Ecto neural progenitor cell (in vitro differentiated cells): ENCODE measurements at places on chromosomes 12 and 14.
A peak's percentile ranks its signal among the peaks of the same experiment; 100 is the strongest.

DNA sequence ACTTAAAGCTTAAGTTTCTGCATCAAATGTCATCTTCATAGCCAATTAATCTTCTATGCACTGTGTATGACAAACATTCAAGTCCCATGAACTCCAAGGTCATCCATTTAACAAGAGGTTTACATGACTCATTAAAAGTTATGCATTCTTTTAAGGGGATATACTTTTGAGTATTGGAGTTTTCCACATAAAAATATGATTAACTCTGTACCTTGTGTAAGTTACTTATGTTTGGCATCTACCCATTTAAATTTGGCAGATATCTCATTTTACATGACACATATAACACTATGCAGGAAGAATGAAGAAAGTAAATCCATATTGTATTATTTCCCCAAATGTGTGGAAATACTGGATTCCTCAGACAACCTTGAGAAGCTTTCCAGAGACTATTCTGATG is 240.2 kb downstream of the PAX9 start:
- DNase-seq = no peak

DNA sequence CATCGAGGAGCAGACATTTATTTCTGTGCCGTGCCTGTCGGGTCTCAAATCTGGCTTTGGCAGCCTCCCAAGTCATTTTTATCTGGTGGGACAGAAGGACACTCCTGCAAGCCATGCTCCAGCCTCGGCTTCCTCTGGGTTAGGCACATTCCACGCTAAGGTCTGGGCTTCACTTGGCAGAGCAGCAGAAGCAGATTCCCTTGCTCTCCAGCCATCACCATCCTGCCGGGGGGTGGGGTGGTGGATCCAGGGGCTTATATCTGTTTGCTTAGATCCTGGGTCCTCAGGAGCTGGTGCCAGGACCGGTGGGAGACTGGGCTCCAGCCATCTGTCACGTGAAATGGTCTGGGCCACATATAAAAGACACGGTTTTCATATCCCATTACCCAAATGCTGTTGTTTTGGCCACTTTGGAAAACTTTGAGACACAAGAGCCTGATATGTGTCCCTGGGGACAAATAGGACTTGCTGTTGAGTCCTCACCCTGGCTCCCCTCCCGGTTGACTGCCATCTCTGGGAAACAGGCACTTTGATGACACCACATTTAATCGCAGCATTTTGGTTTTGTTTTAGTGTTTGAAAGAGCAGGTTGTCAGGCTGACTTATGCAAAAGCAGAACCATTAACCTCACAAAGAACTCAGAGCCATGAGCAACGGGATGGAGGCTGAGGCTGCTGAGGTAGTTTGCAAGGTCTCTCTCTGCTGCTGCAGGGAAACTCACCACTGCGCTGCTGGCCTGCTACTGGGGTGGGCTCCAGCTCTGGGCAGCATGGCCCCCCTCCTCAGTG is 69.6 kb upstream of the PRMT8 start:
- DNase-seq = no peak

DNA sequence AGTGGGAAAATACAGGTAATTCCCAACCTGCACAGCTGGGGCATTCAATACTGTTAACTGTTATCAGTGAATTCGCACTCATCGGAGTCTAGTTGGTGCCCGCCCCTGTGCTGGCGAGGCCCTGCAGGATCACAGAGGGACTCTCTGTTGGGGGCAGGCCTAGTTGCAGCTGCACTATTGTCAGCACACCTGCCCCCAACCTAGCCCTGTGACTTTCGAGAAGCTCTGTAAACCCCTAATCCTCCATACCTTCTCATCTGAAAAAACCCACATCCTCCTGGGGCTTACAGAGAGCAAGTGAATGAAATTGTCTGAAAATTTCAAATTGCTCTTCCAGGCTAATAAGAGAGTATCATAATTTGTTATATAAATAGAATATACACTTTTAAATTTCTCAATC is 132.2 kb upstream of the NUDT4 start:
- DNase-seq = no peak

- DNase-seq = no peak
Measured at GRCh38 chr12:5262450-5262849, 169.5 kb upstream of the NTF3 start.

DNA sequence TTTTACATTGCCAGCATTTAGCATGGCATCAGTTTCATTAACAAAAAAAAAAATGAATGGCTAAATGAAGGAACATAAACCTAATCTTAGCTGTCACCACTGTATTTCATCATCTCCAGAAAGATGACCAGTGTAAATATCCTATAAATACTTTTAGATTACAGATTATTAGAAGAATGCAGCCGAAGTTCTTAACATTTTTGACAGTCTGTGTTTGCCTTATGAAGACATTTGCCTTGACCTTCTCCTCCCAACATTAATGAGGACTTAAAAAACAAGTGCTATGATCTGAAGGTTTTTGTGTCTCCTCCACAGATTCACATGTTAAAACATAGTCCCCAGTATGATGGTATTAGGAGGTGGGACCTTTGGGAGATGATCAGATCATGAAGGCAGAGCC is 253.0 kb downstream of the SNAPC1 start:
- DNase-seq = no peak

GRCh38 chr12:104356231-104357115 is 52.9 kb downstream of the EID3 start:
- peak; percentile 37 for DNase-seq

DNA sequence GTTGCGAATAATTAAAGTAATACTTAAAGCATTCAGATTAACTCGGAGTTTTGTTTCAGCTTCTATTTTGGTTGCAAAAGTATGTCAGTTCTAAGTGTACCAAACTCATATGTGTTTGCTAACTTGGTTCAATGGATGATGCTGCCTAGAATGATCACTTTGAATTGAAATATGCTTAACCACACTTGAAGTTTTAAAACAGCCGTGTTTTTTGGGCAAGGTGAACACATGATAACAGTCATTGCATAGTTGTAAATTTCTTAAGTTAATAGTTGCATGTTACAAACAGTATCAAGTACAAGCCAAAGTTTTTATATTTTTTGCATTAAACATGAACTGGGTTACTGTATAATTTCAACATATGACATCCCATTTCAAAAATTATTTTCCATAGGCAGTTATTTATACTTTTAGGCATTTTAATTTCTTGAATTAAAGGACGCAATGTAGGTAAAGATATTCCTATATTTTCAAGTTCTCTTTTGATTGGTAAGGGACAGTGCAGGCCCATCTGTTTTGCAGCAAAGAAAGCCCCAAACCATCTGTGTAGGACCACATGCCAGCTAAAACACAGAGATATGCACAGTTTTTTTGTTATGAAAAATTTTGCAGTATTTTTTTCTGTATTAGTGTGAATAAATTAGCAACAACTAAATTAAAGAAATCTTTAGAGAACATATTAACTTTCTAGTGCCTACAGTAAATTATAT is 575.5 kb downstream of the PRKD1 start:
- no peak for DNase-seq

DNA sequence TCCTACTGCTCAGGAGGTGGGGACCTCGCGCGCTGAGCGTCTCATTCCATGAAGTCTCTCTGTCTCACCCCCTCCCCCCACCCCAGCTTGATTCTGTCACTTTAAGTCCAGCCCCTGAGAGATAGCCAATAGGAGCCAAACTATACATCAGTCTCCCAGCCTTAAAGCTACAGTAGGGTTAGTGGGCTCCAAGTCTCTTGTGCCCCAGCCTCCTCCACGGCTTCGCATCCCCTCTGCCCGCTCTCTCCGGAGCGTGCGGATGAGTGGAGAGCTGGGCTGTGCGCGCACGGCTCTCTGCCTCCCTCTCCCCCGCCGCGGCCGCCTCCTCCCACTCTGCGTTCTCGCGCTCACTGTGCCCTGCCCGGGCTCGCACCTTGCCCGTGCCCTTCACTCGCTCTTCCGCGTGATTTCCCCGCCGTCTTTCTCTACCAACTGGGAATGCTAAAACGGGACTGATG is at the start of gene ESRRB:
Gene ESRRB (plus strand): TSS at position 191 of the 458 bp plus-strand sequence. CDS start 265 bp downstream, at position 456.
- peak; percentile 65 for DNase-seq

GRCh38 chr12:57897286-57897974 is 43.9 kb upstream of the ATP23 start:
- DNase-seq = no peak

- DNase-seq = peak; percentile 29
Measured at GRCh38 chr14:23349156-23349845, 3.4 kb downstream of the SLC22A17 start.

GRCh38 chr12:44869503-44869902 is 6.6 kb downstream of the NELL2 start:
- no peak for DNase-seq

DNA sequence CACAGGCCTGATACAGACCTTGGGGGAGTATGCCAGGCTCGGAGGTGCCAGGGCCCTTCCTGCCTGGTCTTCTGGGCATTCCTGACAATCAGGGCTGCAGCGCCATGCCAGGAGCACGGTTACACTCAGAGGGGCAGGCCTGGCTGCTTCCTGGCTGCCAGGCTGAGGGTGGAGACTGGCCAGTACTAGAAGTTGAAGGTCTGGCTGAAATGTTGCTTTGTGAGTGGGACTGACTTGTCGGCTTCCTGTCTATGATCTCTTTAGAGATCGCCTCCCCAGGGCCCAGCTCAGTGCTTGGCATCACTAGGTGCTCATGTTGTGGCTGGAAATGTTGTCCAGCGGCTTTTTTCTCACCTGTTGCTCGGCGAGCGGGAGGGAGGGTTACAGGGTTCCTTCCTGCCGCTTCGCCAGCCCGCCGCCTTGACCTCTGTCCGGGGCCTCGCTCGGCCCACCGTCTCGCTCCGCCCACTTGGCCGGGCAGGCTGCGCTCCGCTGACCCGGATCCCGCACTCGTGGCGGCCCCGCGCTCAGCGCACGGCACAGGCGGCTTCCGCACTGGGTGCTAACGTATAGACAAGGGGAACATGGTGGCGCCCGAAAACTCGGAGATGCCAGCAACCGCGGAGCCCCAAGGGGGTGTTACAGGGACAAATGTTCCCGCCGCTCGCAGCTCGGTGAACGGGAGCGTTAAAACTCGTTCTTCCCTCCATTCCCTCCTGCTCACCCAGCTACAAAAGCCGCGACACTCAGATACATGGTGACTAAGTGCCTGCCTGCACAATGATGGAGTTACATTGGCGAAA is 32.6 kb downstream of the PAPLN start:
- no peak for DNase-seq

- no peak for DNase-seq
Measured at GRCh38 chr14:22502551-22502950, 86.5 kb downstream of the DAD1 start.

DNA sequence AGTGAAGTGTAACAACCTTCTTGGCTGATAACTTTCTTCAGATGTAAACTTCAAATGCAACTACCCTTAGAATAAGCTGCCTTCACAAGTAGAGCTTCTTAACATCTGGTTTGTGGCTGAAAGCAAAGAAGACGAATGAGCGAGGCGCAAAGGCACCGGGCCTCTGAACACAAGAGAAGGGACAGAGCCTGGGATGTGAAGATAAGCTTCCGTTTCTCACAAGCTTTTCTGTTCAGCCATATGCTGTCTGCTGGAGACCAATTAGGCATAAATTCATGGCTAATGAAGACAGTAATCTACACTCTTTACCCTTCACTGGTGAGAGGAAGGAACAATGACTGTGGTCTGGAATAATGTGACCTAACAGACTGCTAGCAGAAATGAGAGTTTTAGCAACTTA is 195.2 kb downstream of the ATXN7L3B start:
- no peak for DNase-seq

DNA sequence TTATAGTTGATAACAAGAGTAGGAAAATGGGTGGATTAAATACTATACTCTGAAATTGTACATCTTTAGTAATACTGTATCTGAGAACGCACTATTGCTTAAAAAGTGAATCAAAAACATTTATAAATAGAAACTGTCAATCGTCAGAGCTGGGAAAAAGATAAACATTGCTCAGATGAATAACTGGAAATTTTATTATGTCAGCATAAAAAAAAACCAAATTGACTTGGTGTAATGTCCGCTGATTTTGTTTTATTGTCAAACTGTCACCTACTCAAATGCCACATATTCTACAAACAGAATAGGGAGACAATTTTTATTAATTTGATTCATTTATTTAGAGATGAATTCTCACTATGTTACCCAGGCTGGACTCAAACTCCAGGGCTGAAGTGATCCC is 109.3 kb upstream of the TMTC1 start:
- no peak for DNase-seq

GRCh38 chr12:26833743-26834490 is 923 bp upstream of the ITPR2 start:
- DNase-seq = peak; percentile 79

DNA sequence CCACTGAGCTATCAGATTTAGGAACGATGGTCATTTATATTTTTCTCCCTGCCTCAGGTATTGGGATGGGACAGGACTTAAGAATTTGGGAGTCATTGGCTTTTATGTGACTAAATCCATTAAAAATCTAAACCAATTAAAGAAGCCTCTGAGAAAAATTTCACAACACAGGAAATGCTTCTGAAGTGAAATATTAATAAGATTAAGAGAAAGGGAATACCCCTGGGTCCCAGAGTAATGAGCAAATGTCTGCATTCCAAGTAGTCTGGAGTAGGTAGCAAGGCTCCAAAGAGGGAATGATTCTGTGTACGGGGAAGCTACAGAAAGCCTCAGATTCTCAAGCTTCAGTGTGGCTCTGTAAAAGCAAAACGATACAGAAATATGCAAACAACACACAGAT is 707 bp upstream of the MED6 start:
- DNase-seq = no peak

DNA sequence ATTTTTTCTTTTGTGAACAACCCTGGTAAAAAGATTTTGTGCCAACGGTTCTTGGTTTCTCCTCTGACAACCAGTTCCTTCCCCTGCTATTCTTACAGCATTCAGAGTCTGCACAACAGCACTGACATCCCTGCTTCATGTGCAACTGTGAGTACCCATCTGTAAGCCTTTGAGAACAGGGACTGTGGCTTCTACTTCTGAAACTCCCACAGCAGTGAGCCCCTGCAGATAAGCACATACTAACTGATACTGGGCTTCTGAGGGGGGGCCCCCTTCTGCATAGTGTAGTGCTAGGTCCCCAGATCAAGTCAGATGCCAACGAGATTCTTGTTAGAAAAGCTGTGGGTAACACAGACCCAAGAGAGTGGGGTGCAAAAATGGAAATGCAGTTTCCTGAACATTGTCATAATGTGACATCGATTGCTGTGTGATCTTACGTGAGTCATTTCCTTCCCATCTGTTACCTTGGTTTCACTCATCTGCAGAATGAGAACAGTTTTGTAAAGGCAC is 11.1 kb upstream of the NINJ2 start:
- DNase-seq = no peak

GRCh38 chr12:101813117-101813516 is 17.6 kb downstream of the GNPTAB start:
- DNase-seq = no peak

DNA sequence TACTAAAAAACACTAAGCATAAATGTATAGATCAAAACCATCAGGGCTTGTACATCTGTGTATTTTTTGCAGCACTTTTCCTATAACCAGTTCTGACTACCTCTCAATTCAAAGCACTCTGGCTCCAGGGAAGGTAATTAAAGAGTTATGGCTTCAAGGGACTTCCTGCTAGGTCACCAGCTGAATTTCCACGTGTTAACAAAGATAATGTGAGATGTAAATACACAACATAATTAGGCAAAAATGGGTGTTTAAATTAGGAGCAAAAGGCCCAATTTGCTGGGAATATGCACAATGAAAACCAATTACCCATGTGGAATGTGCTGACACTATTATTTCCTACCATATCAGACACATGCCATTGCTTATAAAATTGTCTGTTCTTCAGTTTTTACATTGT is 513.4 kb upstream of the FLRT2 start:
- no peak for DNase-seq
